Suppressor macrophage (primary cell): ENCODE measurements at places on chromosomes 13 and 19.

GRCh38 chr13:100755891-100756290 lies 81.3 kb upstream of the TMTC4 start:
- DNase-seq = no peak

DNA sequence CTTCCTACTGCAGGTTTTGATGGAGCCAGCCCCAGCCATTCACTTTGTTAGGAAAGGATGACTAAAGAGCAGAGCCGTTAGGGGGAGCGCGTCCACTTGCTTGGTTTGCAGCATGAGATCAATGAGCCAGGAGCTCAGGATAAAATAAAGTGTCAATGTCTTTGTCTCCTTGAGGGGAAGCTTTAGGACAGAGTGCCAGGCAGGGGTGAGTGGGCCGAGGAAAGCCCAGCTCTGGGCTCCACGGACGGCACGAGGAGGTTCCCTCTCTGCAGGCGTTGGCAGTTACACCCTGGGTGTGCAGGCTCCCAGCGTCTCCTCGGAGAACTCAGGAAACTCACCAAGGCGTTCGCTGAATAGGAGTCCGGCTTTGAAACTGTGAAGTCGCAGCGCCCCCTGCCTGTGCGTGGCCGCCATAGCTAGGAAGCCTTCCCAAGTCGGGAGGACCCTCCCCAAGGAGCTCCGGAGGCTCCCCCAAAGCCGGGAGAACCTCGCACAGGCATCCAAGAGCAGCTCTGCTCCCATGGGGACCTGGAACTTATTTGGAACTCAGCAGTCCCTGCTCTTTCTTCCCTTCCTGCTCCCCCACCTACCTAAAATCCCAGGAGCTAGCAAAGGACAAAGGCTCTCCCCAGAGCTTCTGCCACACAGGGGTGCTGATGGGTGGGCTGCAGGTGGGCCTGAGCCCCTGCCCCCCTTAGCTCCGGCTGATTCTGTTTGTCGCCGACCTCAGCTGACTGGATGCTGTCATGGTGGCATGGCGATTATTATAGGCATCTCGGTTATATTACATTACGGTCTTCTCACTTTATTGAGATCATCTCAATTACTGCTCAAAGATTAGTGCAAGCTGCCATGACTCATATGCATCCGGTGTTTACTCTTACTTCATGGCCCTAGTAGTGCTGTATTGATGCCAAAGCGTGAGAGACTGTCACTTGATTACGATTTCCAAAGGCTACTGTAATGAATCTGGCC lies 34.4 kb downstream of the GSX1 start:
- peak; percentile 88 for DNase-seq

- peak; percentile 42 for DNase-seq
Measured at GRCh38 chr13:40399756-40400155, 266.7 kb downstream of the FOXO1 start.

DNA sequence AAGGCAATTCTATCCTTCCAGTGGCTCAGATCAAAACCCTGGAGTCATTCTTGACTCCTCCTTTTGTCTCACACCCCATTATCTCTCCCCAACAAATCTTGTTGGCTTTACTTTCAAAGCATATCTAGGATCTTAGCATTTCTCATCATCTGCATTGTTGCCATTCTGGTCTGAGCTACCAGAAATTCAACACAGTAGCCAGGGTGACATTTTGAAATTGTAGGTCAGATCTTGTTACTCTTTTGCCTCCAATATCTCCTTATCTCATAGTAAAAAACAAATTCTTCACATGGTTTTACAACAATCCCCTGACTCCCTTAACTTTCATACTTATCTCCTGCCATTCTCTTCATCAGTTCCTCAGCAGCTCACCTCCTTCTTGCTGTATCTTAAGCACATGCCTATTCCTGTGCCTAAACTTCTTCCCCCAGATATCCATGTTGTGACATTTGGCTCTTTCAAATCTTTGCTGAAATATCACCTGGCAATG lies 115.8 kb downstream of the KLF5 start:
- DNase-seq = no peak

DNA sequence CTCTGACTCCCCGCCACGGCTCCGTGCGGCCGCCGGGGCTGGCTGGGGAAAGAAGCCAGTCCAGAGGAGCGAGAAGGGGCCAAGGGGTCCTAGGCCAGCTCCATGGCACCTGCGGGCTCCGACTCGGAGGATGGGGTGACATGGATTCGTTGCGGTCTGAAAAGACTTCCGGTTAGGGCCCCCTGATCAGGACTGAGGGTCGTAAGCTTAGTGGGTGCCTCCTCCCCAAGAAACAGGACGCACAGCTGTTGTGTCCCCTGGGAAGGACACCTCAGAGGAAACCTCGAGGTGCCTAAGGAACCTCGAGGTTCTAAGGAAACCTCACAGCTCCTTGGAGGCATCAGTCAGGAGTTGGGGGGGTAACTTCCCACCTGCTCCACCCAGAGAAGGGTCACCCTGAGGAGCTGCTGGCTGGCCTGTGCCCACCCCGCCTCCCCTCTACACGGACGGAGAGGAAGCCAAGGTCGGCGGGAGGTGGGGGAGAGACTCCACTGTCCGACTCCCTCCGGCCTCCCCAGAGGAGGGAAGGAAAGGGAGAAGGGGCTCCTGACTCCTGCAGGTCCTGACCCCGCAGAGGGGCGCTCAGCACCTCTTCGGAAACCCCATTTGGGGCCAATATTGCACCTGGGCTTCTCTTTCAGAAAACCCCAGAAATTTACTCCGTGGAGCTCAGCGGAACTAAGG lies 855 bp downstream of the ATP12A start:
- no peak for DNase-seq

- DNase-seq = no peak
Measured at GRCh38 chr19:14495672-14496028, 277 bp downstream of the GIPC1 start.

DNA sequence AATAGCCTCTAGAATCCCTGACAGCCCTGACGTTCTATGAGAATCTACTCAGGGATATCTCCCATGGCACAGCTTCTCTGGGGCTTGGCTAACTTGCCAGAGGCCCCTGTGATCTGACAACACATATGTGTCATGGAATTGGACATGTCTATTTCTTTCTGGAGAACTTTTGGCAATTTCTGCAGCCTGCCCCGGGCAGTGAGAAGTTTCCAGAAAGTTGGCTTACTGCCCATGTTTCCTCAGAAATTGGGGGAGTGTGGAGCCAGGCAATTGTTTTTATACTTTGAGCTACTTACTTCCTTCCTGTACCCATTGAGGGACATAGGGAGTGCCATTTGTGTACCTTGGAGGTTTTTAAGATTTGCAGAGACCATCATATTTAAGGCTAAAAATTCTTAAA lies 98.9 kb downstream of the FLT1 start:
- DNase-seq = no peak

DNA sequence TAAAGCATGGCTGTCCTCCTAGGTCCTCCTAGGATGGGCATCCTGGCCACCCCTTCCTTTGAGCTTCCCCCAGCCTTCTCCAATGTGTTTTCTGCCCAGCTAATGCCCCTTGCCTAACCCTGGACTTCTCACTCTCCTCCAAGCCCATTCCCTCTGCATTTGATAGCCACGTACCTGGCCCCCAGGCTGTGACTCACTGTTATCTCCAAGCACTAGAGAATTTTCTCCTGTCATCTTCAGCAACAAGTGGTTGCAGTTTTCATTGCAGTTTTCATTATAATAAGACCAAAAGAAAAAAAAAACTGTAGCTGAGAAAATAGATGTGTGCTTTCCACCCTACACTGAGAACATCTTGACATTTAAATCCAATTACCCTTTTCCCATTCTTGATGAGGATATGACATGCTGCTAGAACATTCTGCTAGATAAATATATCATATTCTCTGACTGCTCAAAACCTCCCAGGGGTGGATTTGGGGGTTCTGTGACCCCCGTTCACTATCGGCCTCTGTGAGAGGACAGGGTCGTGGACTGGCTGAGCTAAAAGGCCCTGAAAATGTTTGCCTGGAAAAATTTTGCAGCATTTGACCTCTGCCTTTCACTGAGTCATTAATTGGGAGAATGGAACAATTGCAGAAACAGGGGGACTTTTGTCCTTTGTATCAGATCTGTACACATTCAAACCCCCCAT lies 58.8 kb upstream of the KCTD15 start:
- DNase-seq = no peak

GRCh38 chr13:98514288-98514687 lies 62.6 kb downstream of the STK24 start:
- no peak for DNase-seq

DNA sequence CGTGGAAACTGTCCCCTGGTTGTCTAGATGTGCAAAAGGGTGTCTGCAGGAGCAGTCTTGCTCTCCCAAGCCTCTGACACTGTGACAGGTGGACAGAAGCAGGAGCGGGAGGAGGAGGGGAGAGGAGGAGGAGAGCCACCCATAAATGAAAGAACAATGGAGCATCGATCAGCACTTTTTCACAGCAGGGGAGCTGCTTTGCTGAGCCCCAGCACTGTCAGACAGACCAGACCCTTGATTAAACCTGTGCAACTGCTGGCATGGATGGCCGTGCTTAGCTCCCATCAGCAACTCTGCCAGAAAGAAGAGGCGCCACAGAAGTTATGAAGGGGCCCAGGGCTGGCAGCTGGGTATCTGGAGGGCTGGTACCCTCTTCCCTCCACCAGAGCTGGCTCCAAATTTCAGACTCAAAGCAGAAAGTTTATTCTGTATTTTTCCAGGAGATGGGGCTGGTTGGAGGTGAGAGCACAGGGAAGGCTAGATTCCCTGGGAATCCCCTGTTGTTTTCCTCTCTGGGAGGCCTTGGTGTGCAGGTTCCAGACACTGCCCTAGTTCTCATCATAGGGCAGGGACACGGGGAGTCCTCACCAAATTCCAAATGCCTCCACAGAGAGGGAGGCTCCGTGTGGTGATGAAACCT lies 1192.2 kb downstream of the UQCRFS1 start:
- DNase-seq = no peak

GRCh38 chr13:90197722-90198121 lies 1149.8 kb upstream of the MIR17HG start:
- DNase-seq = no peak

DNA sequence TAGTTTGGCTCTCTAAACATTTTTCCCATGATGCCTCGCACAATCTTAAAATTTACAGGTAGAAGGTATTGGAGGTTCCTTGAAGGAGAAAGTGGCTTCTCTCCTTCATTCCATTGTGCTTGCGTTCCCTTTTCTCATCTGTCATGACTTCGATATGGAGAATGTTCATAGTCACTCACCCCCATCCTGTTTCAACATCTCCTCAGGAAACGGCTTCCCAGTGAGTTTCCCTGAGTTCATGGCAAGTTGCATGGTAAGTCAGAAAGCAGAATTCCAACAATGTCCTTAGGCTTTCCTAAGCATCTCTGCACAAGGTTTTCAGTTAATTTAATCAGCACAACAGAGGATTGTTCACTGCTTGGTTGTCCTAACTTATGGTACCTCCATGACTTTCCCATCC lies 581.8 kb upstream of the SLITRK5 start:
- no peak for DNase-seq

DNA sequence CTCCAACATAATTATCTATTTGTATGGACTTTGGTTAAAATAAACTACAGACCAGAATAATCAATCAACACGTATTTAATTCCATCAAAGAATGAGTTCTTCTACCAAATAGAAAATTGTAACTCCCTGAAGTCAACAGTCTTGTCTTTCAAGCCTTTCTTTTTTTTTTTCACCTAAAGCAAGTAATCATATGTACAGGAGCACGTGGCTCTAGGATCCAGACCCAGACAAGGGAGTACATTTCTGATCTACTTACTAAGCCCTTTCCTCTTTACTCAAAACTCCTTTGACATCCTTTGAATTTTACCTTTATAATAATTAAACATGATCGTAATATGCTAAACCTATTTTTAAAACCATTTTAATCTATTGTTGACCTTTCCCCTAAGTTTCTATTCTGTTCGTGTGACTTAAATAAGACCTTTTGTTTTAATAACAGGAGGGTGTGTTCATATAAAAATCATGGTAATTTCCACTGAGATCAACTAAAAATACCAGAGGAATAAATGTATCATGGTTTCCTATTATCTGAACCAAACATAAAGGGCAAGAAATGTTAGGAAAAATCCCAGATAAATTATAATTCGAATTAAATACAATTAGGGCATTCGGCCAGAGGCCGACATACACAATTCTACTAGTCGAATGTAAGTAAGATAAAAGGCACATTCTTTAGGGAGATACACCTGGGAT lies 1.7 kb downstream of the SLC7A1 start:
- no peak for DNase-seq

DNA sequence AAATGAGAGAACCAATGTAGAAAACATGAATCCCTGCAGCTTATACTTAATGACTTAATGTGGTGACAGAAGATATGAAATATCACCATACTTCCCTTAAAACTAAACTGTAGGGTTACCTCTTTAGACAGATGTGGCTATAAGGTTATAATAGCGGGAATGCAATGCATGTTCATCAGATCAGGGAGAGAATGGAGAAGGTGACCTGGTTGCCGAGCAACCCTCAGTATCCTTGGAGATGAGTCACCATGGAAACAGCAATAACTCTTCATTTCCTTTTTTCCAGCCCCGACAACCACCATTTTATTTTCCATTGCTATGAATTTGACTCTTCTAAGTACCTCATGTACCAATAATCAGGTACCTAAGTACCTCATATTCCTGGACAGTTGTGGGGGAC lies 28.0 kb upstream of the ZNF835 start:
- DNase-seq = no peak

GRCh38 chr13:35785576-35786303 lies 309.3 kb upstream of the MAB21L1 start:
- DNase-seq = no peak

- no peak for DNase-seq
Measured at GRCh38 chr19:47633996-47634395, 25.1 kb downstream of the BICRA start.

DNA sequence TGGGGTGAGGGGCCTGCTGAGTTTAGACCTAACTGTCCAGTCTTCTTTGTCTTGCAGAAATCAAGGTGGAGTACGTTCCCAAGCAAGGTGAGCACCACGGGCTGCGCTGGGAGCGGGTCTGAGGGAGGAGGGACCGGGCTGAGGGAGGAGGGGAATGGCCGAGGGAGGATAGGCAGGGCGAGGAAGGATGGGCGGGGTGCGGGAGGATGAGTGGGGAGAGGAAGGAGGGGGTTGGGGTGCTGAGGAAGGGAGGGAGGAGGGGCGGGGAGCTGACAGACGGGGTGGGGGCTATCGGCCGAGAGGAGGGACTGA lies 18.5 kb downstream of the MYBPC2 start:
- DNase-seq = no peak

- DNase-seq = no peak
Measured at GRCh38 chr13:110551284-110551683, 10.2 kb downstream of the RAB20 start.

GRCh38 chr19:46056536-46056935 lies 15.7 kb upstream of the IGFL4 start:
- DNase-seq = no peak

DNA sequence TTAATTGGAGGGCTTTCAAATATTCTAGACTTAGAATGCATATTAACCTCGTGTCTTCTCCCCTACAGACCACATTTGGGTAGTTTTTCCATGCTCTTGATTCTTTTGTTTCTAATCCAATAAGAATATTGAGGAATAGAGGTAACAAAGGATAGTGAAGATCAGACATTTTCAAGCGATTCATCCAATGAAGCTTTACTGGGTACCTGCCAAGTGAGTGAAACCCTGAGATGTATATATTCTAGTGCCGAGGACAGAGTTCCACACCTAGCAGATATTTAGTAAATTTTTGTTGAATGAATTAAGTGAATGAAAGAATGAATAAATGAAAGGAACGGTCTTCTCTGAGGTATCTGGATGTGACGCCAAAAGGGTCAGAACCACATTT lies 442 bp upstream of the RFC3 start:
- DNase-seq = no peak

GRCh38 chr13:53442979-53443378 lies 414.4 kb downstream of the OLFM4 start:
- DNase-seq = no peak

- no peak for DNase-seq
Measured at GRCh38 chr13:44718467-44718866, 142.3 kb upstream of the TSC22D1 start.
